ENCODE measurements at places on chromosomes 2 and 18.

DNA sequence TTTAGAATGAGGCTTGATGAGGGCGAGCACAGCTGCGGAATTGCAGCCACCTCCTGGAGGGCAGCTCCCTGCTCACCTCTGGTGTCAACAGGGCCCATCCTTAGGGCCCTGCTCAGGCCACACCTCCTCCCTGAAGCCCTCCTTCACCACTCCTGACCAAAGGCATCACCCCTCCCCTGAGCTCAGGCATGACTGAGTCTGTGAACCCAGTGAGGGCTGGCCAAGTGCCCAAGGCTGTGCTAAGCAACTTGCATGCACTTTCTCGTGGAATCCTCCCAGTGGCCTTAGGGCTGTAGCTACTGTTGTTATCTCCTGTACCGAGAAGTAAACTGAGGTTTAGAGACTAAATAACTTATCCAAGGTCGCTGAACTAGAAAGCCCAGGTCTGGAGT lies 101.7 kb downstream of the KLHL29 start:
- H3K27me3 ChIP-seq, result no peaks in the 10 kb centered on the region
- H3K36me3 ChIP-seq, result no peaks in the 10 kb centered on the region
- no peak overlapping the region for H3K4me3 ChIP-seq
- DNase-seq, result no peak
- H3K4me1 ChIP-seq, result peaks cover 4% of the 10 kb centered on the region
- H3K27ac ChIP-seq, result no peak overlapping the region

- H3K27ac ChIP-seq, result no peak overlapping the region
- no peaks in the 10 kb centered on the region for H3K27me3 ChIP-seq
- no peaks in the 10 kb centered on the region for H3K36me3 ChIP-seq
- H3K4me1 ChIP-seq, result no peaks in the 10 kb centered on the region
- no peak overlapping the region for H3K4me3 ChIP-seq
These were observed 62.0 kb upstream of the ANKRD44 start for GRCh38 chr2:197372592-197372991.

- no peak overlapping the region for H3K27ac ChIP-seq
- peaks cover 41% of the 10 kb centered on the region for H3K4me1 ChIP-seq
- H3K4me3 ChIP-seq, result no peak overlapping the region
- H3K36me3 ChIP-seq, result peaks cover 51% of the 10 kb centered on the region
- no peak for DNase-seq
These were observed 5.3 kb downstream of the FHL2 start for GRCh38 chr2:105393373-105394055.

GRCh38 chr2:240579071-240579762 lies 7.3 kb upstream of the CAPN10 start:
- H3K4me3 ChIP-seq, result no peak overlapping the region
- peaks cover 31% of the 10 kb centered on the region for H3K4me1 ChIP-seq
- H3K27me3 ChIP-seq, result no peaks in the 10 kb centered on the region
- H3K36me3 ChIP-seq, result peaks cover 11% of the 10 kb centered on the region
- peak overlapping the region; percentile 84 for H3K27ac ChIP-seq

DNA sequence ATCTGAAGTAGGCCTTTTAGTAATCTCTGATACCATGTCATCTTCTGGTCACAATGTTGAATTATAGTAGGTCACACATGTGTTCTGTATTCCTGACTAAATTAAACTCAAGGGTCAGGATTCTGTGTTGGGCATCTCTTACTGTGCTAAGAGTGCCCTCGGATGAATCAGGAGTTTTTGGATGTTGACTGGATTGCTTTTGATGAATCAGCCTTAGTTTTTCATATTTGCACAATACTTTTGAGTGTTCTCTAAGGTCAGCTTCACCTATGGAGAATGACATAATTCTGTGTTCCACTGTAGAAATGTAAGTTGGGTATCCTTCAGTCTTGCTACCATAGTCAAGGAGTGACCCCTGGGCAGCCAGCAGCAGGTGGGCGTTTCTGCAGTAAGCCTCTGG lies 190.1 kb downstream of the PTPRM start:
- no peaks in the 10 kb centered on the region for H3K4me1 ChIP-seq
- no peak overlapping the region for H3K27ac ChIP-seq
- H3K36me3 ChIP-seq, result no peaks in the 10 kb centered on the region
- H3K4me3 ChIP-seq, result no peak overlapping the region

Data from keratinocyte (primary cell).